Skin of body (tissue), 3 donors: ENCODE measurements at places on chromosomes 6 and 20. TPM values are rescaled to one million over a fixed set of nuclear protein-coding genes. Genes with fewer than 3 reads are reported as not detected.

Gene C20orf204
- 0.39 TPM for total RNA-seq

Gene NPBWR2
- not detected for total RNA-seq

Gene RAET1L
- 2.8 TPM for total RNA-seq

Gene HMGCLL1
- total RNA-seq = 4.8 TPM

Gene PARD6B
- total RNA-seq = 9.3 TPM

Gene HSPA1L
- 1.8 TPM for total RNA-seq

Gene DNMT3B
- total RNA-seq = 2.5 TPM

Gene PGM3
- total RNA-seq = 57.5 TPM

Gene FERMT1
- 8.2 TPM for total RNA-seq

Gene DNAAF9
- total RNA-seq = 14.7 TPM

Gene IRAK1BP1
- 9.0 TPM for total RNA-seq

Gene EDN3
- total RNA-seq = 12.4 TPM

Gene SALL4
- 2.7 TPM for total RNA-seq

Gene BTN2A1
- 12.7 TPM for total RNA-seq
